ENCODE measurements at places on chromosomes 2 and 18. TPM values are rescaled to one million over a fixed set of nuclear protein-coding genes. Genes with fewer than 3 reads are reported as not detected.

VWC2L gene
- not detected for total RNA-seq

TMEM178A gene
- 3.8 TPM for total RNA-seq

GLI2 gene
- 0.95 TPM for total RNA-seq

SULT1C2 gene
- 55.3 TPM for total RNA-seq

ATP6V1B1 gene
- total RNA-seq: not detected

BOLL gene
- not detected for total RNA-seq

DNA sequence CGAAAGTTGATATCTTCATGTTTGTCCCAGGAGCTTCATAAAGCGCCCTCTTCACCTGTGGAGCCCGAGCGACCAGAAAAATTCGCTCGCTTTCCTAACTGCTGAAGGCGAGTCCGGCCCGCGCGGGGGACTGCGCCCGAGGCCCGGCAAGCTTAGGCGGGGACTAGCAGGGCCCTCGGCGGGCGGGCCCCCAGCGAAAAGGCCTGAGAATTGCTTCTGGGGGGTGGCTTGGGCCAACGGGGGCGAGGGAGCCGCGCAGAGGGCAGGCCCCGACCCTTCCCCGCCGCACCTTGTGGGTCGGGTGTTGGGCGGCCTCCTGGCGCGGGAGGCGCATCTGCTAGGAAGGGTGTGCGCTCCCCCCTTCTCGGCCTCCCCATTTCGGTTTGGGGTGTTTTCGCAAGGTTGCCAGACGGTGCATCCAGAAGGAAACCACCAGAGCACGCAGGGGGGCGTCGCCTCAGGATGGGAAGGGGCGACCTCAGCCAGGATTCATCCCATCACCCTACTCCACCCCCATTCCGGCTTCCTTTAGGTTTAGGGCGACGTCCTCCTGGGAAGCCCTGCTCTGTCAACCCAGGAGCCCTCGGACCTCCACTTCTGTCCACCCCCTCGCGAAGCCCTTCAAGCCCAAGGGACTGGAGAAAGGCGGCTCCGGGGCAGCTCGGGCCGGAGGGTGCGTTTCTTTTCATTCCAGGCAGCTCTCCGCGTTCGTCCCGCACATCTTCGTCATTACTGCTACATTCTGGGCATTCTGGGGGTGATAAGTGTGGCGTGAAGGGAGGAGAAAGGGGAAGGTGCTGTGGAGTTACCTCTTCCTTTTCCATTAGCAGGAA, 9.1 kb downstream of the SP9 start:
- DNase-seq: no peak

GRCh38 chr2:63942788-63943187, 76.4 kb downstream of the VPS54 start:
- DNase-seq: no peak

- peak; percentile 75 for DNase-seq
Measured at GRCh38 chr2:105749583-105750400, 5.1 kb downstream of the NCK2 start.

DNA sequence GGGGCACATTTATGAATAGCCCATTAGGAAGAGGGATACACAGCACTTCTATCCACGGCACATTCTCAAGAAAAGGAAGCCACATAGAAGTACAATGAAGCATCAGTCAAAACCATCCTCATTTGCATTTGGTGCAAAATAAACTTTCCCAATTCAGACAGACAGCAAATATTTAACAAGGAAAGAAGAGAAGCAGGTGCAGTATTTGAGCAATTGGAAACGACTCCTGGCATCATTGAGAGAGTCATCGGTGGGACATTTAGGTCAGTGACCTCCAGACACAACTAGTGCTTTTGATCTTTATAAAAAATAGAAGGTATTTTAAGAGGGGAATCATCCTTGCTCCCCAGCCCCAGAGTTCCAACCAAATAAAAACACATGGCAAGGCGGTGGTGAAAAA, 118.0 kb downstream of the MREG start:
- no peak for DNase-seq

- no peak for DNase-seq
Measured at GRCh38 chr2:102013206-102014040, 21.7 kb downstream of the IL1R2 start.

GRCh38 chr2:42142547-42143184, 26.5 kb upstream of the EML4 start:
- DNase-seq: no peak

- no peak for DNase-seq
Measured at GRCh38 chr2:8437228-8437948, 244.5 kb upstream of the ID2 start.

- DNase-seq: no peak
Measured at GRCh38 chr18:67726882-67727281, 210.4 kb upstream of the DSEL start.

GRCh38 chr2:193523662-193524061, 1328.9 kb upstream of the TMEFF2 start:
- DNase-seq: no peak

DNA sequence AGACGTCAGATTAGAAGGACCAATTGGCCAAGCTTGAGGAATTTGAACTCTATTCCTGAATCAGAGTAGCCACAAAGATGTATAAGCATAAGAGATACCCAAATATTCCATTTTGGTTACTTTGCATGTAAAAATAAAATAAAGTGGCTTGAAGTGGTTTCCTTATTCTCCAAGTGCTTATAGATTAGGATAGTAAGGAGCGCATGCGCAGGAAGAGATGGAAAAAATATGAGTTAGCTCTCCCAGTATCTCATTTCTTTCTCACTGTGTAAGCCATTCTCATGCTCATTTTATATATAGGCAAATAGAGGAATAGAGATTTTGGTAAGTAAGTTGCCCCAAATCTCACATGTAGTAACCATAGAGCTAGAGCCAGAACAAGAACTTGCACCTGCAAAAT, 241.3 kb downstream of the SETBP1 start:
- DNase-seq: no peak

DNA sequence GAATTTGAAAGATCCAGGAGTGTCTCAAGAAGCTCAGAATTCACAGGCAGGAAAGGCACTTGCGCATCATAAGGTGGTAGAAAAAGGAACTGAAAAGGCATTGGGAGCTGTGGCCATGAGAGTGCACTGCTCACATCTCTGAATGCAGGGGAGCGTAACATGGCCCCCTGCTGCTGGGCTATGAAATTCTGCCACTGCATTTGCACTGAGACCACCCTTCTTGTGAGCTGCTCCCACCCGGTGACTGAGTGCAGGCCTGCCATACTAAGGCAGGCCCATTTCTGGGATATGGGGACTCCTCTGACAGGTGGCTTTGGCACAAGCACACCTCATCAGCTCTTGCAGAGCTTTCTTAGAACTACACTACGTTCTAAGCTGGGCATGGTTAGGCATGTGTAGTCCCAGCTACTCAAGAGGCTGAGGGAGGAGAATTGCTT, 25.3 kb upstream of the STARD7 start:
- no peak for DNase-seq

GRCh38 chr2:218959141-218959731, at the start of gene CDK5R2:
CDK5R2 (plus strand) TSS chr2:218959666; CDS start chr2:218959821, 155 bp downstream.
- DNase-seq: peak; percentile 71

- DNase-seq: no peak
Measured at GRCh38 chr2:69288429-69288828, 98.6 kb downstream of the GFPT1 start.

GRCh38 chr2:27427863-27428212, 593 bp upstream of the NRBP1 start:
- no peak for DNase-seq

GRCh38 chr2:142794850-142795249, 82.6 kb upstream of the KYNU start:
- DNase-seq: no peak

GRCh38 chr2:8103085-8103708, 578.7 kb upstream of the ID2 start:
- peak; percentile 58 for DNase-seq

GRCh38 chr2:41912337-41912736, 135.5 kb upstream of the PKDCC start:
- no peak for DNase-seq

DNA sequence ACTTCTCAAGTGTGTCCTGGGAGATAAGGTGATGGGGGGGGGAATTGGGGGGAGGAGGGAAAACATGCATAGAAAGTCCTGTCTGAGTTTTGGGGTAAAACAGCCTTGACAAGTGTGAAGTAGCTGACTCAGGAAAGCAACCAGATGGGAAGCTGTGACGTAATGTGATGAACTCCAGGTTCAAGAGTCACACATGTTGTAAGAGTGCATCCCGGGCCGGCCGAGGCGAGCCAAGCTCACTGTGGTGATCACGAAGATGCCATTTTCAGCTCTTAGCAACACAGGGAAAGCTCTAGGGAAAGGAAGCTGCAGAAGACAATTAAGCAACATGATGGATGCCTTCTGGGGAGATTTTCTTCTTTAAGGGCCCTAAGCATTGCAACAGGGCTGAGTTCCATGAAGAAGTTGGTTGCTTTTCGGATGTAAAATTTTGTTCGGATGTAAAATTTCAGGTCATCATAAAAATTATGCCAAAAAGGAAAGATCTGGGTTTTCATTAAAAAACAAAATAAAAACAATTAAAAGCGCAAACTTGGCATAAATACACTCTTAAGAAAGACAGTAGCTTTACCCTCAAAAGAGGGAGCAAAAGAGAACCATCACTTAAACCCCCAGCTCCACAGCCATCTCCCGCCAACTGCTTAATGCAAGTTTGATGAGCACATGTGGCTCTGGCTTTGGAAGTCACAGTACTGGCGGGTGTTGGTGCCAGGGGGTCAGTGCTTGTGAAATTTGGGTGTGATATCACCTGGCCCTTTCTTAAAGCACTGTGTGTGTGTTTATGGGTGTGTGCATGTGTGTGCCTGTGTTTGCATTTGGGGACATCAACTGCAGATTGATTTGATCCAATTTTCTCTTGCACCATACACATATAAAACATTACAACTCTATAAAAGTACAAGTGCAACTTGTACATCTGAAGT, 19.1 kb downstream of the SERTAD2 start:
- no peak for DNase-seq

GRCh38 chr2:206443735-206444527, 599 bp downstream of the ADAM23 start:
- DNase-seq: no peak

GRCh38 chr2:217555081-217555876, 447.5 kb downstream of the TNS1 start:
- no peak for DNase-seq

GRCh38 chr2:171794918-171795317, 99.1 kb downstream of the SLC25A12 start:
- no peak for DNase-seq
